ENCODE measurements at places on chromosomes 6 and 20. TPM values are rescaled to one million over a fixed set of nuclear protein-coding genes. Genes with fewer than 3 reads are reported as not detected.

The PRKN gene
- 2.8 TPM for total RNA-seq

The DYNLT2 gene
- total RNA-seq, result 4.0 TPM

The IMPG1 gene
- 0.44 TPM for total RNA-seq

The ALDH5A1 gene
- 16.8 TPM for total RNA-seq

The SCRT2 gene
- total RNA-seq, result not detected

The CUL7 gene
- total RNA-seq, result 58.2 TPM

The NKAIN2 gene
- total RNA-seq, result 1.3 TPM

The ZSCAN12 gene
- total RNA-seq, result 6.1 TPM

The POM121L2 gene
- total RNA-seq, result 0.04 TPM

The GABRR1 gene
- not detected for total RNA-seq

The TTLL9 gene
- not detected for total RNA-seq

The CALHM4 gene
- not detected for total RNA-seq

The JAG1 gene
- total RNA-seq, result 51.5 TPM

The EPPIN gene
- total RNA-seq, result not detected

The TMEM14C gene
- 155 TPM for total RNA-seq

The ZC3H12D gene
- 0.50 TPM for total RNA-seq

The PSORS1C1 gene
- 0.80 TPM for total RNA-seq

The HLA-DRB1 gene
- total RNA-seq, result 60.6 TPM

The ETV7 gene
- total RNA-seq, result 0.88 TPM

The BCAS1 gene
- total RNA-seq, result 9.8 TPM

The SLC35B2 gene
- total RNA-seq, result 74.1 TPM

The TCP11 gene
- total RNA-seq, result not detected
